ENCODE measurements at places on chromosomes 4 and X.

GRCh38 chr4:88029556-88029955 lies 22.1 kb downstream of the PKD2 start:
- no peak for DNase-seq

GRCh38 chr4:134425756-134426155 lies 224.2 kb upstream of the PABPC4L start:
- no peak for DNase-seq

DNA sequence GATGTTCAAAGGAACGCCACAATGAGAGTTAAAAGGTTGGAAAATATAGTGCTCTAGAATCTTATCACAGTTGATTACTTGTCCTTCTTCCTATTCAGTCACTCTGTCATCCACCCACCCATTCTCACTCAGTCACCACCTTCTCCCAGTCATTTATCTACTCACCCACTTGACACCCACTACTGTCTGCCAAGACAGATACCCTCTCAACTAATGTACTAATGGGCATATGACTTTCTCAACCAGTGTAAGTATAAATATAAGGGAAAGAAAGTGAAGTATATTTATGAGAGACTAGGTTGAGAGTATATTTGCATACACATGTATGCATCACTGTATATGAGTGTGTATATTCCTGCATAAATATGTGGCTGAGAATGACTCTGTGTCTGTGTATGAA lies 20.0 kb downstream of the MID2 start:
- no peak for DNase-seq

GRCh38 chr4:27276307-27277073 lies 415.8 kb downstream of the STIM2 start:
- no peak for DNase-seq

GRCh38 chr4:174201871-174202270 lies 81.6 kb downstream of the FBXO8 start:
- no peak for DNase-seq

DNA sequence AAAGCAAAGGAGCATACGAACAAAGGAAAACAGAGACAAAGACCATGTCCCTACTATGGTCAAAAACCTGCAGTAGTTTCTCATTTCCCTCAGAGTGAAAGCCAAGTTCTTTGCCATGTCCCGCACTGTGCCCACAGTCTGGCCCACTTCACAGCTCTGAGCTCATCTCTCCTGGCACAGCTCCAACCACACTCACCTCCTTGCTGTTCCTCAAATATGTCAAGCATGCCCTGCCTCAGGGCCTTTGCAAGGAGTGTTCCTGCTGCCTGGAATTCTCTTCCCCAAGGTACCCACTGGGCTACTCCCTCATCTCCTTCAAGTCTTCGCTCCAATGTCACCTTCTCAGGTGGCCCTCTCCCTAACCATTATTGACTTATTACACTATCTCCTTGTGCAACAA lies 72.1 kb downstream of the COX18 start:
- peak; percentile 49 for DNase-seq

DNA sequence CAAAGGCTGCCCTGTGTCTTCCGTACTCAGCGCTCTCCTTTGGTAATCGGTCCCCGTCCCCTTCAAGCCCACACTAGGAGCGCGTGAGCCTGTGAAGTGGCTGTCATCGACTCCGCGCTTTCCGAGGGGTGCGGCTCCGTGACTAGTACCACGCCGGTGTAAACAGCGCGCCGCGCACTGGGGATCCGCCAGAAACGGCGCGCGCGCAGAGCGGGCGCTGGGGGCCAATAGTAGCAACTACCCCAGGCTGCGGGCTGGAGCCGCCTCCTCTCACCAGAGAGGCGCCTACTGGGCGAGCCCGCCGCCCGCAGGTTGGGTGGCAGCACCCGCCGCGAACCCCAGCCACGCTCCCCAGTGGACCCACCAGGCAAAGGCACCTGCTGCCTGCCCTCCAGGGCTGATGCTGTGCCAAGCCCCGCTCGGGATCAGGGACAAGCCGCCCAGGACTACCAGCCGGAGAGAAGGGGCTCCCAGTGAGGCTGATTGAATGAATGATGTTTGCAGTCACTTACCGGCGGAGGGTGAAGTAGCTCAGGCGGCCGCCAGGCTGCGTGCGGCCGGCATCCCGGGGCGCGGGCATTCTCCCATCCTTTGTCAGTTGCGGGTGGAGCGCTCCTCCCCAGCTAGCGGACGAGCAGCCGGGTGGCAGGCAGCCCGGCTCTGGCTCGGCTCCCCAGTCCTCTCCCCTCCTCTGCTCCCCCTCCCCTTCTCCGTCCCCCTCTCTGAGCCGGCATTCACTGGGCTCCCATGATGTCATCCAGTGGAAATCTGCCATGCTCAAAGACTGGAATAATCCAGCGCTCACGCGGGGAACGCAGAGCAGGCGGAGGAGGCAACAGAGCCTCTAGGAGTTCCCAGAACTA lies 370.3 kb upstream of the SMIM31 start:
- peak; percentile 19 for DNase-seq

DNA sequence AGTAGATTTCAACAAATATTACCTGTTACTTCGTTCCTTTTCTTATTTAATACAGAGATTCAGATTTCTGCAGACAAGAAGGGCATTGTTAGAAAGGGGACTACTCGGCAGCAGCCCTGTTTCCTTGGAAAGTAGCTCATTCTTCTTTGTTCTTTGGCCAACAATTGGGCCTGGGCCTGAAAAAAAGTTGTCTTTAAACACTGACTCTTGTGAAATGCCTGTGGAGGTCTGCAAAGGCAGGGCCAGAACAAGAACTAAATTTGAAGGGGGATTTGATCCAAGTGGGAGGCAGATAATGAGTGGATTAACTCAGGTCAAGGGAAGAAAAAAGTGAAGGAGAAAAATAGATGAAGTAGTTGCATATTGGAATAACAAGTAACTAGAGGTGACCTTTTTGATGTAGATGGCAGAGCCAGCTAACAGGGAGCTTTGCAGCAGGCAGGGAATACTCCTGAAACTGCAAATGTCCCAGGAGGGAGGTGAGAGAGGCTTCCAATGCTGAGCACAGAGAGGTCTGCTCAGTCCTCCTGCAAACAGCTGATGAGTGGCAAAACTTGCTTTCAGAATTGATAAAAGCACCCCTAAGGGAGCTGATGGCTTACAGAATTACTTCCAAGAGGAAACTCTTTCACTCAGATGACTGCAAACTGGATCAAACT lies 393.2 kb upstream of the HS3ST1 start:
- DNase-seq = no peak

DNA sequence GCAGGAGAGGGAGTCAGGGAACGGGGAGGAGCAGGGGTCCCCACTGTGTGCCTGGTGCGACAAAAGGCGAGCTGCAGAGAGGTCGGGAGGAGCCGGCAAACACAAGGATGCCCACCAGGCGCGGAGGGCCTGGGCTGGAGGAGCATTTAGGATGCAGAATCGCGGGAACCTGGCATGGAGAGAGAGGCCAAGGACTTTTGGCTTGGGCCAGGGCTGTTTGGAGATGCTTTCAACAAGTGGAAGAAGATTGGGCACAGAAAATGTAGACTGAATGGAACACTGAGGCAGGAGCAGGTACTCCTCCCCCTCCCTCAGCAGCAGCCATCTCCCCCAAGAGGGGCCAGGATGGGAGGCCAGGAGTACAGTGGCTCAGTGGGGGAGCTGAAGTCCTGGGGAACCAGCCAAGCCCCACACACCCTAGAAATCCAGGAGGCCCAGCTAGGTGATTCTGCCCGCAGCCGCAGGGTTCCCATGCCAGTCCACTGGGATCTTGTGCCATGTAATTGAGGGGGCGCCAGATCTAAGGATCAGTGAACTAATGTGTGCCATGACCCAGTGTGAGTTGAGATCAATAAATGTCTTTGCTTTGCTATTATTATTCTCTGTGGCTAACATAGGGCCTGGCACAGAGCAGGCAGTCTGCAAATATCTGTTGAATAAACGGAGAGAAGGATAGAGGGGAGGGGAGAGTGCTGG lies 1.1 kb upstream of the ABLIM2 start:
- DNase-seq = no peak

DNA sequence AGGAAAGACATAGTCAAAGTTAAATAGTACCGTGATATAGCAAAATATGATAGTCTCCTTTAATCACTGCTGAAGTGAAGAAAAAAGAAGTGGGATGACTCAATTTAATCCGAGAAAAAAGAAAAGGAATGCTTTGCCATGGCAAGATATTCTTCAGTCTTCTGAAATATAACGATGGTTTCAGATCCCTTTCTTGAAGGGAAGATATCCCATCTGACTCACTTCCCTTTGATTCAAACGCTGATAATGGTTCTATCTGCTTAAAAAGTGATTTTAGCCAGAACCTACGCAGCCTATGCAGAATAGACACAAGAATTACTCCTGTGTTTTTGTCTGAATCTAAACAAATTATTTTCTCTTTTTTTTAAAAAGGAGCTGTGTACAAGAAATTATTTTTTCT lies 68.1 kb upstream of the FTHL17 start:
- no peak for DNase-seq

GRCh38 chrX:46903458-46904242 lies 8.6 kb upstream of the JADE3 start:
- peak; percentile 47 for DNase-seq

Measured in RCC 7860 (cell line).